Sigmoid colon (tissue), 7 donors: ENCODE measurements at places on chromosomes 5 and 9. TPM values are rescaled to one million over a fixed set of nuclear protein-coding genes. Genes with fewer than 3 reads are reported as not detected.

DNA sequence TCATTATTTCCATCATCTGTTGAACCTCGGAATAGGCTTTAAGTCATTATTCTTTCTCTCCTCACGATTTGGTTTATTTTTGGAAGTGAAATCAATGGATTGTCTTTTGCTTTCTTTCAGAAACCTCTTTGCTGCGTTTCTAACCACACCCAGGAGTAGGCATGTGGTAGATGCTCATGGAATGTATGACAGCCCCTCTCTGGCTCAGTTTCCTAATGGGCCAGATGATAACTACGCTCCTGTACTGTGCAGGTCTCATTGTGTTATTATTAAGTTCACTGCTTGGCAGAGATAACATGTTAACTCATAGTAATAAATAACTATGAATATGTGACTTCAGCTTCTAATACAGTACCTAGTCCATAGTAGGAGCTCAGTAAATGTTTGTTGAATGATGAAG lies 175.5 kb upstream of the KLF4 start:
- no peak for DNase-seq

DNA sequence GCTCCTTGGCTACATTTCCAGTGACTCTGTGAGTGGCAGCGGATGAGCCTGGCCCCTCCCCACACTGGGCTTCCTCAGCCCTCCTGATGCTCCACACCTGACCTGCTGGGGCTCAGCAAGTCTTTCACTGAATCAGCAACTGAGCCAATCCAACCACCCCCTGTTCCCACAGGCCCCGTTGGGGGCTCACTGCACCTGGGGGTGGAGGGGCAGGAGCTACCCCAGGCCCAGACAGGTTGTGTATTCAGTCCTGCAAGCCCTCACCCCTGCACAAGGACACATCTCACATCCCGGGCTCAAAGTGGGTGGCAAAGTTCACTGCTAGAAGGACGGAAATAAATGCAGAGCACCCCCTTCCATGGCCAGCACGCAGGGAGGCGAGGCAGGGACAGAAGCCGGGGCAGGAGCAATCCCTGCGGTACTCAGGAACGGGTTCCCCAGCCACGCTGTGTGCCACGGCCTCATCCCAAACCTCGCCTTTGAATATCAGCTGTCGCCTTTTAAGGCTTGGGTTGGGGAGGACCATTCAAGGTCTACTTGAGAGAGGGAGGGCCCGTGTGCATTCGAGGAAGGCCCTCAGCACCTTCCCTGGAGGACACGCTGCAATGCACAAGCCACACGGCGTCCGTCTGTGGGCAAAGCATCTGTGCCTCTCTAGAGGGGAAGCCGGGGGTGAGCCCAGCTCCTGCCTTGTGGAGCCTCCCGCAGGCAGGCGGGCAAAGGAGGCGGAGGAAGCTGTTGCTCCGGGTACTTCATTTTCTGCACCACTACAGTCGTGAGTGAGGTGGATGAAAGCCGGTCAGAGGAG lies 75.0 kb upstream of the SARDH start:
- DNase-seq, result no peak

DNA sequence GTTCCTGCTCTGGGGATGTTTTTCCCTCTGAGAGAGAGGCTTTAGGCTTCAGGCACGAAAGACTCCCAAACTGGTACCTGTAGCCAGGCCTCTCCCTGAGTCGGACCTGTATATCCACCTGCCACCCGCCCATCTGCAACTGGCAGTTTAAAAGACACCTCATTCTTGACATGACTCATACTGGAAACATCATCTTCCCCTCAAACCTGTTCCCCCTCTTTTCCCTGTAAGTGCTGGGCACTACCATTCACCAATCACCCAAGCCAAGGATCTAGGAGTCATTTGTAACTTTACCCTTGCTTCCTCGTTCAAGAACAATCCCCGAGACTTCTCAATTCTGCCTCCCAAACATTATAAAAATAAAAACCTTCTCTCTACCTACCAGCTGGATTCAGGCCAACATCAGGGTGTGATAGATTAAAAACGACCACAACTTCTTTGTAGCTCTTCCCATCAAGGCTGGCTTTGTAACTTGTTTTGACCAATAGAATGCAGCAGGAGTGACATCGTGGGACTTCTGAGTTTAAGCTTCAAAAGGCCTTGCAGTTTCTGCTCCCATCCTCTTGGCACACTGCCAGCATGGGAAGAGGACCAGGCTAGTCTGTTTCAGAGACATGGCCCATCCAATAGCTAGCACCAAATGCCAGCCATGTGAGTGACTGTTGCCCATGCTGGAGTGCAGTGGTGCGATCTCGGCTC lies 1.8 kb upstream of the WDR31 start:
- no peak for DNase-seq

GRCh38 chr9:134558124-134558905 lies 83.3 kb upstream of the COL5A1 start:
- DNase-seq, result peak; percentile 19

DNA sequence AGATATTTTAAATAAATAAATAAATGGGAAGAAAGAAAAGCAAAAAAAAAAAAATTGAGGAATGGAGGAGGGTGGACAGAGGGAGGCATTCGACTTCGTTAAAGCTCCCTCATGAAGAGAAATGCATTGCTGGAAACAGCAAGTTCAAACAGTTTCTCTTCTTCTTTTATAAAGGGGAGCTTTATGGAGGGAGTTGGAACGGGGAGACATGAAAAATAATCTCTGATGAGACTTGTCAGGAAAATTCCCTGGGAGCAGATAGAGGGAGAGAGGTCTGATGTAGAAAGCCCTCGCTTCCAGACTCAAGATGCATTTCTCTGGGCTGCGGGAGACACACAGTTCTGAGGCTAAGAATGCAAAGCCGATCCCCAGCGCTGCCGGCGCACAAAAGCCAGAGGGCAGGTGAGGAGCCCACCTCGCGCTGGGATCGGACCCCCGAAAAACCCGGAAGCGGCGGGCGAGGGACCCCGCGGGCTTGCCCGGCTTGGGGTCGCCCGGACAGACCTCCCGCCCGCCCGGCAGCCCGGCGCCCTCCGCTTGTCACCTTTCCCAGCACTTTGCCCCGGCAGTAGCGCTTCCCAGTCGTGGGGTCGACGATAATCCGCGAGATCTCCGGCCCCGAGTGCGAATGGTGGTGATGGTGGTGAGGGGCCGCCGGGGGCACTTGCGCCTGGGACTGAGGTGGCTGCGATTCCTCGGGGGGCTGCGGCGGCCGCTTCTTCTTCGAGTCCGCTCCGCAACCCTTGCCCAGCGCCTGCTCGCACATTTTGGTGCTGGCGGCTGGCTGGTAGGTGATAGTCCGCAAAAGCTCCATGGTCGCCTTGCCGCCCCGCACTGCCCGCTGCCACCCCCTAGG lies 512 bp downstream of the PLK2 start:
- DNase-seq, result peak; percentile 75

IFNB1 gene
- not detected for total RNA-seq

LAMC3 gene
- total RNA-seq, result not detected

BSPRY gene
- 0.28 TPM for total RNA-seq

ARID3C gene
- total RNA-seq, result not detected

C8G gene
- total RNA-seq, result not detected

KCNV2 gene
- total RNA-seq, result not detected

CCNI2 gene
- total RNA-seq, result 1.4 TPM

MCCC2 gene
- total RNA-seq, result 20.4 TPM
